ENCODE measurements at places on chromosomes 11 and 22. TPM values are rescaled to one million over a fixed set of nuclear protein-coding genes. Genes with fewer than 3 reads are reported as not detected.

Gene LIF
- total RNA-seq: 1.4 TPM

Gene CCDC15
- 1.2 TPM for total RNA-seq

Gene CASP12
- 7.8 TPM for total RNA-seq

GRCh38 chr11:111836721-111837120 lies 34.7 kb downstream of the ALG9 start:
- no peak overlapping the region for H3K4me3 ChIP-seq
- H3K4me1 ChIP-seq: no peaks in the 10 kb centered on the region

DNA sequence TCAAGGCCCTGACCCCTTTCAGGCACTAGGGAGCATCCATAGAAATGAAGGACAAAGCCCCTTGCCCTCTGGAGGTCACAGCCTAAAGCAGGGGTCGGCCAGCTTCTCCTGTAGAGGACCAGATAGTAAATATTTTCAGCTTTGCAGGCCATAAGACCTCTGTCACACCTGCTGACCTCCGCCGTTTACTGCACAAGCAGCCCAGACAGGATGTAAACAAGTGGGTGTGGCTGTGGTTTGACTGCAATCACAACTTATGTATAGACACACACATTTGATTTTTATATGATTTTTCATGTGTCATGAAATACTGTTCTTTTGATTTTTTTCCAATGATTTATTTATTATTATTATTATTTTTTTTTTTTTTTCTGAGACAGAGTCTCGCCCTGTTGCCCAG lies 34.3 kb downstream of the KIAA1671 start:
- peaks cover 21% of the 10 kb centered on the region for H3K4me1 ChIP-seq
- no peak for DNase-seq
- no peak overlapping the region for H3K27ac ChIP-seq
- H3K36me3 ChIP-seq: no peaks in the 10 kb centered on the region
- no peaks in the 10 kb centered on the region for H3K27me3 ChIP-seq

- DNase-seq: no peak
- H3K4me3 ChIP-seq: no peak overlapping the region
- H3K36me3 ChIP-seq: no peaks in the 10 kb centered on the region
- H3K4me1 ChIP-seq: peaks cover 19% of the 10 kb centered on the region
- H3K27ac ChIP-seq: no peak overlapping the region
Measured at GRCh38 chr11:11169715-11170351, 183.2 kb downstream of the CSNK2A3 start.

DNA sequence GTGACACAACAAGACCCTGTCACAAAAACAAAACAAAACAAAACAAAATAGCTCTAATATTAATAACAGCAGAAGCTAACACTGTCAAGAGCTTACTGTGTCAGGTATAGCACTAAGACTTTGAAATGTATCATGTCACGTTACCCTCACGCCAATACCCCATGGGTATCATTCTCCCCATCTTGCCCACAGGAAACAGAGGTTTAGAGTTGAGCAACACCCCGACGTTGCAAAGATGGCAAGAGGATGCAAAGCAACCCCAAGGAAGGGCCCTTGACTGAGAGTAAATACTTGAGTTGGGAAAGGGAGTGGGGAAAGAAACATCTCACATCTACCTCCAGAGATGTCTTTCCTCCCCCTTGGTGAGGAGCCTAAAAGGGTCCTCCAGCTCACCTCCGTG lies 366.8 kb downstream of the LARGE1 start:
- H3K4me3 ChIP-seq: no peak overlapping the region
- H3K27ac ChIP-seq: no peak overlapping the region
- H3K4me1 ChIP-seq: no peaks in the 10 kb centered on the region
- no peak for DNase-seq
- H3K27me3 ChIP-seq: no peaks in the 10 kb centered on the region

- peak overlapping the region; percentile 57 for H3K4me3 ChIP-seq
- H3K4me1 ChIP-seq: peaks cover 76% of the 10 kb centered on the region
- no peak for DNase-seq
Measured at GRCh38 chr11:62555464-62556107, 9.0 kb upstream of the AHNAK start.

DNA sequence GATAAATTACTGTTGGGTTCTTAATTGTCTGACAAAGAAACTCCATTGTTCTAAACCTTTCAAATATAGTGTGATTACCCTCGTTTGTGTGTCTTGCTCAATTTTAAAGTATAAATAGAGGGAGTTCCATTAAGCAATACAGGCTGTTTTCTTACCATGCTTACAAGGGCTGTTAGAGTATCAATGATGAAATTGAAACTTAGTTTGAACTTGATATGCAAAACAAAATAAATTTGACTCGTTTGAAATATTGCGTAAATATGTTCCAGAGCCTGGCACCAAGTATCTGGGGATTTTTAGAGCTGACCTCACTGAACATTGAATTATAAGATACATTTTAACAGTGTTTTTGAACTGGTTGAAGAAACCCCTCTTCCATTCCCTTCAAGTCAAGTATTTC lies 31.7 kb downstream of the TEAD1 start:
- H3K4me1 ChIP-seq: peaks cover 2% of the 10 kb centered on the region
- H3K27me3 ChIP-seq: no peaks in the 10 kb centered on the region
- no peaks in the 10 kb centered on the region for H3K36me3 ChIP-seq
- no peak for DNase-seq
- H3K27ac ChIP-seq: no peak overlapping the region
- H3K4me3 ChIP-seq: no peak overlapping the region

DNA sequence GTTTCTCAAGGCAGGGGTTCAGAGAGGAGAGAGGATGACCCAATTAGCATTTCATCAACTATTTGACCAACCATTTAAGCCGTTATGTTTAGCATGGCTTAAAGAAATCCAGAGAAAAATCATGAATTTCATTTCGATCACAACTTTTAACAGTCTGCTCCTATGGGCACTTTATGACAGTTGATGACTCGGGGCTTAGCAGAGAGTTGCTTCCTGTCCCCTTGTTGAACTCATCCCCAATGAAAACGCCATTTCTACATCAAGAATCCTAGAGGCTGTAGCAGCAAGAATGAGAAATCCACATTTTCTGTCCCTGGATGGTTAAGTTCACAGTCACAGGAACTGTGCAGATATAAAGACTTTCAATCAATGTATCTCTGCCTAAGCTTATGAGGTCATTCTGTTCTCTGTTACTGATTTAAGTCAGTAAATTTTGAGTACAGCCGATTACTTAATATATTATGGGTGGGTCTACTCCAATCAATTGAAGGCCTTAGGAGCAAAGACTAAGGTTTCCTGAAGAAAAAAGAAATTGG lies 81.1 kb downstream of the BDNF start:
- no peaks in the 10 kb centered on the region for H3K27me3 ChIP-seq
- no peak overlapping the region for H3K27ac ChIP-seq
- no peaks in the 10 kb centered on the region for H3K36me3 ChIP-seq
- no peaks in the 10 kb centered on the region for H3K4me1 ChIP-seq

DNA sequence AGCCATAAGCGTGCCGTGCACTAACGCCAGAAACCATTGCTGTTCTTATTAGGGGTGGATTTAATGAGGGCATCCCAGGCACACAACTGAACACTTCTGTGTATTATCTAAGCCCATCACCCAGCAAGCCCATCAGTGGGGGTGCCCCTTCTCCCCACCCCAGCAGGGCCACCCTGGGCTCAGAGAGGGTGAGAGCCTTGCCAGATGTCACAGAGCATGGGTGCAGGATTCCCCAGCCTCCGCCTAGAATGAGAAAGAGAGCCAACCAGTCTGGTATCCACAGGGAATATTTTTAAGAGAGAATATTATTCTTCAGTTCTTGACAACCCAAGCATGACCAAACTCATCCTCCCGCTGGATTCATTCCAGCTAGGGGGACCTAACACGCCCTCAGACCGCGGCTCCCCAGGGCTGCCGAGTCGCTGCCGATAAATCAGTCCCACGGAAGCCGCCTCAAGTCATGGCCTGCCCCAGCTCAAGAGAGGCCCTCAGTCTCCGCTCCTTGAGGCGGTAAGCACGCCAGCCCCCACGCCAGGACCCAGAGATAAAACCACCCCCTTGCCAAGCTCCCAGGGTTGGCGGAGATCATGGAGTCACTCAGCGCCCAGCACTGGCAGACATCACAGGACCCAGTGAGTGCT lies 47.2 kb downstream of the MN1 start:
- no peak for DNase-seq
- no peak overlapping the region for H3K4me3 ChIP-seq

DNA sequence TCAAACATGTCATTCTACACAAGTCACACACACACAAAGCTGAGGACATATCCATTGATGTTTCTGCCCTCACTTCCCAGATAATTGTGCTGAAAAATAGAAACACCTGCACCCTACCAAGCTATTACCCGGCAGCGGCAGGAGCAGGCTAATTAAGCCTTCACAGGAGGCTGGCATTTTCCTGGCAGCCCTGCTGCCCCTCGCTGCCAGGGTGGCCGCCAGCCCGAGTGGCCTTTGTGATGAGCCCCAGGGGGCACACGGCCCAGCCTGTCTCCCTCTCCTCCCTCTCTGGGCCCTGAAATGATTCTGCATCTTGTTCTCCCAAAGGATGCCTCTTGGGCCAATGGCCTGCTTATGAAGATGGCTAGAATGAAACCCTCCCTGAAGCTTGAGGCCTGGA lies 76.2 kb upstream of the TP53I11 start:
- H3K27me3 ChIP-seq: no peaks in the 10 kb centered on the region
- no peak for DNase-seq
- H3K4me3 ChIP-seq: no peak overlapping the region
- no peak overlapping the region for H3K27ac ChIP-seq

DNA sequence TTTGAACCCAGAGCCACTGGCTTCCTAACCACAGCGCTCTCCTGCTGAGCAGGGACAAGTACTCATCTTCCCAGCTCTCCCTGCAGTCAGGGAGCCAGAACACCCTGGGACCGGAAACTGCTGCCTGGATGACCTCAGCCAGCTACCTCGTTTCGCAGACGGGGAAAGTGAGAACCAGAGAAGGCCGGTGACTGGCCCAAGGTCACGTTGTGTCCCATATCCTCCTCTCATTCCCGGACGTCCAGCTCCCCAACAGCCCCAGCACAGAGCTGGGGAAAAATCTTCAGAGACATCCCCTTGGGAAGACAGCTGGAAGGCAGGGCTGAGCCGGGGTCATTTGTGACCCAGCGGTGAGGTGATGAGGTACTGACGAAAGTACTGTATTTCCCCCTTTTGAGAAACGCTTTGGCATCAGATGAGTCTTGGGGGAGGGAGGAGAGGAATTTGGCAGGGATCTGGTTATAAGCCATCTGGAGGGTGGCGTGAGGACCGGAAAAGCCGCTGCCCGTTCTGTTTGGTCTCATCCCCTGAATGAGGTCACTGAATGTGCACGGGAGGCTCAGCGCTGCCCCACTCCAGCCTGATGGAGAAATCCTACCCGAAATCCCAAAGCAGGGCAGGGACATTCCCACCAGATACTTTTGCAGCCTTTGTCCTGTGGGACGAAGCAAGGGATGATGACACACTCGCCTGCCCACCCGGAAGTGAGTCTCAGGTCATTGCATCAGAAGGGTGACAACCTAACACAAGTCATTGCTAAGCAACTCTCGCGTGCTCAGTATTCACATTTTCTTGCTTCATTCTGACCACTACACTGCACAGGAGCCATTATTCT lies 41.1 kb downstream of the LIF start:
- no peak overlapping the region for H3K27ac ChIP-seq
- no peaks in the 10 kb centered on the region for H3K27me3 ChIP-seq
- no peak overlapping the region for H3K4me3 ChIP-seq
- H3K36me3 ChIP-seq: no peaks in the 10 kb centered on the region
- DNase-seq: no peak
- peaks cover 7% of the 10 kb centered on the region for H3K4me1 ChIP-seq

Measured in thoracic aorta (tissue), 2 donors.